ENCODE measurements at places on chromosomes 5 and 9. TPM values are rescaled to one million over a fixed set of nuclear protein-coding genes. Genes with fewer than 3 reads are reported as not detected.

Gene TMEM174
- not detected for polyA plus RNA-seq

Gene TMEFF1
- polyA plus RNA-seq: not detected

Gene DDX4
- not detected for polyA plus RNA-seq

Gene FOXD4
- not detected for polyA plus RNA-seq

Gene MLANA
- not detected for polyA plus RNA-seq

Gene CCNI2
- polyA plus RNA-seq: 152 TPM

Gene CARTPT
- not detected for polyA plus RNA-seq

Gene IL11RA
- polyA plus RNA-seq: 2.5 TPM

Gene DNAJB5
- 2.9 TPM for polyA plus RNA-seq

Gene STPG3
- not detected for polyA plus RNA-seq
